Suppressor macrophage (primary cell): ENCODE measurements at places on chromosomes 6 and 20.

GRCh38 chr6:113530769-113531168 is 326.4 kb upstream of the MARCKS start:
- DNase-seq: peak; percentile 55

GRCh38 chr6:109612268-109612667 is 78.7 kb downstream of the AK9 start:
- DNase-seq: no peak

GRCh38 chr6:169949511-169950097 is 198.2 kb downstream of the ERMARD start:
- no peak for DNase-seq

DNA sequence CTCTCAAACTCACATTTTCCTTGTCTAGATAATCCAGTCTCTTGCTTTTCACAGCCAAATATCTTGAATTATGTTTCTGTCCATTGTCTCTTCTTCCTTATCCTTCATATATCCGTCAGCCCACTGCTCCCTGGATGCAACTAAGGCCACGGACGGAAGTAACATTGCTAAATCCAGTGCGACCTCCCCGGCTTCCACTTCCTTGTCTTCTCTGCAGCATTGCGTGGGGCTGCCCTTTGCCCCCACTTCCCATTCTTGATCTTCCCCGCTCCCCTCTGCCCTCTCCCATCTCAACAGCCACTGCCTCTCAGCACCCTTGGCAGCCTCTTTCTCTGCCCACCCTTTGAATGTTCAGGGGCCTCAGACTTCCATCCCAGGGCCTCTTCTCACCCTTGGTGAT is 190.4 kb upstream of the UST start:
- DNase-seq: peak; percentile 61

DNA sequence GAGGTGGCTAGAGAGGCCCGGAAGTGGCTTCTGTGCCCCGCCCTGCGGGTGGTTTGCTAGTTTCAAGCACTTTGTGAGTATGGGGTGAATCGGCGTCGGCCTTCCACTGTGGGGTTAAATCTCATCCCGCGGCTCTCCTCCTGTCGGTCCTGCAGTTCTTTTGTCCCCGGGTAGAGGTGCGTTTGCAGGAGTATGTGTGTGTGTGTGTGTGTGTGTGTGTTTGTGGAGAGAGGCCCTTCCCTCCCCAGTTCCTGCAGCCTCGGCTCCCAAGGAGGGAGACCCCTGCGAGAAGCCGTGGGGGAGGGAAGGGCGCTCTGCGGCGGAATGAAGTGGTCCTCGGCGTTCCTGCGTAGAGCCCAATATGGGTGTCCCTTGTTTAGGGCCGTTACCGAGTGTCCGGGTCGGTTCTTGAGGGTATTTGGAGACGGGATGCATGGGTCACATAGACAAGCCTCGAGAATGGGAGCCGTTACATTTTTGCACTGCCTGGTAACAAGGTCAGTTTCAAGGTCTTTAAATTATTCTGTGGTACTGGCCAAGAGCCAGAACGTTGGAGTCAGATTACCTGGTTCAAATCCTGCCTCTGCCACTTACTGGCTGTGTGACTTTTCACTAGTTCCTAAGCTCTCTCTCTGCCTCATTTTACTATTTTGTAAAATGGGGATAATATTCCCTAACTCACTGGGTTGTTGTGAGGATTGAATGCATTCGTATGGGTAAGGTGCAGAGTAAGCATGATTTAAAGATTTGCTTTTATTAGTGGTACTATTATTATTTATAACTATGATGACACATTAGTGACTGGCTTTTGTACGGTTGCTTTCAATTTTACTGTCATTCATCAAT is at the start of gene ZKSCAN3:
Gene ZKSCAN3 (plus strand): TSS at position 56 of the 846 bp plus-strand sequence. CDS start 9,640 bp downstream, outside the sequence.
- DNase-seq: peak; percentile 88

DNA sequence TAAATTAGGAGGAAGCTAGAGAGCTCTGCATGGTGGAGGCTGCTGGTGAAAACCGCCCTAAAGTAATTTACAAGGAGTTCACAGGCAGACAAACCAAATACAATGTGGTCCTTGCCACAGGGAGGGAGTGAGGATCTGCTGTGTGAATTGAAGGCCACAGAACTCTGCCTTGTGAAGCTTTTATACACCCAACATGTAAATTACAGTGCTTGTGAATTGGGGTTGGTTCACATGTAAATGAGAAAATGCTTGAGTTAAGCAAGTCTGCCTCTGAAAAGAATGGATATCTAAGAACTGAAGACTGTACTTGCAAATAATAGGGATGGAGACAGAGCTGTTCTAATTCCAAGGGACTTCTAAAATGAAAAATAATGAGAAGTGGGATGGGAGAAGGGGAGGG is 194.2 kb downstream of the SLC35F1 start:
- no peak for DNase-seq

DNA sequence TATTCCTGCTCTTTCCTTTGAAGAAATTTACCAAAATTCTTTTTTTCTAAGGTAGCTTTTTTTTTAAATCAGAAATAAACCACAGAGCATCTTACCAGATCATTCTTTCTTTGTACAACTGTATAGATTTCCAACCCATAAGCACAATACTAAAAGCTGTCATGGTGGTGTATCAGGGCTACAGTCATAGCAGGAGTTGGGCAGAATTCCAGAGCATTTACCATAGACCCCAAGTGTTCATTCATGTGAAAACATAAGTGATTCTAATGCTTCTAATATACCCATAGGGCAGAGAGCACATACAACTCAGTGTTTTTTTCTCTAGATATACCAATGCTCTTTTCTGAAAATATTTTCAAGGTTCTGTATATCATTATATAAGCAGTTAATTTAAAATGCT is 392.5 kb downstream of the FRK start:
- no peak for DNase-seq

GRCh38 chr20:7772371-7772770 is 167.9 kb downstream of the HAO1 start:
- DNase-seq: no peak

- DNase-seq: peak; percentile 7
These were observed 40.6 kb downstream of the LYRM2 start for GRCh38 chr6:89597988-89598387.

GRCh38 chr20:2804041-2804828 is 3.8 kb upstream of the CPXM1 start:
- DNase-seq: no peak

GRCh38 chr20:64158346-64159285 is 5.6 kb upstream of the MYT1 start:
- DNase-seq: no peak

DNA sequence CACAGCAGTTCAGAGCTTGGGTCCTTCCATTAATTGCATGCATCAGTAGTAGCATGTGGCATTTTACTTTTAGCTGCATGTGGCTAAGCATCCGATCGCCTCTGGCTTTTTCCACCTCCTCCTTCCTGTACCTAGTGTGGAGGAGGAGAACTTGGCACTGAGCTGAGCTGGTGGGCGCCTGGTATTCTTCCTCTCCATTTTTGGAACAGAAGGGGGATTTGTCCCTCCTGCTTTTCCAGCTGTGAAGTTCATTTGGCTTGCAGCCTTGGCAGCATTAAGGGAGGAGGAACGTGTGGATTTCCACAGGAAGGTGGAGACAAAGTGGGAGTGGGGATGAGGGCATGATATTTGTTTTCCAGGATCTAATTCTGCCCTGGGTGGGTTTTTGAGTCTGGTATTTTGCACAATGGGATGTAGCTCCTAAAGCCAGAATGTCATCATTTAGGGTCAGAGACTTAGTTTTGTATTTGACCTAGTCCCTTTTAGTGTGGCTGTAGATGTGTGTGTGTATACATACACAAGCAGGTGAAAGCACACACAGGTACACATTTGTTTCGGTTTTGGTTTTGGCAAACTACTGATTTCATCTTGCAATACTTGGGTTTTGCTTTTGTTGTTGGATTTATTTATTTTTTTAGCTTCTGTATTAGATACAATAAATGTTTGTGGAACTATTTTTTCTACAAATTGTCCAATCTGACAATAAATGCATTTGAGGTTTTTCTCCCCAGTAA is 90.0 kb downstream of the SASH1 start:
- DNase-seq: no peak

GRCh38 chr6:7697432-7697819 is 28.5 kb upstream of the BMP6 start:
- DNase-seq: no peak

GRCh38 chr20:6533761-6534479 is 233.6 kb upstream of the BMP2 start:
- no peak for DNase-seq

DNA sequence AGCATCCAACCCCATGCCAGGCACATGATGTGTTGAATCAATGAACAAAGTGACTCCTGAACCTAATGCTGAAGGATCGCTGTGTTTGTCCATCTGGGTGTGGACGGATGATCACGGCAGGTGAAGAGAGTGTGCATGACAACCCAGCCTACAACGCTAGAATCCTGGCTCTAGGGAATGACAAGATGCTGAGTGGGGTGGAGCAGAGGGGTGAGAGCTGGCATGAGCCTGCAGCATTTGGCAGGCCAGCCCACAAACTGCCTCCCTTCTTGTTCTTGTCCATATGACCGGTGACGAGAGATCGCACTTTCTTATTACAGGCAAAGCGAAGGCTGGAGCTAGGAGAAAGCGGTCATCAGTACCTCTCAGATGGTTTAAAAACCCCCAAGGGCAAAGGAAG is 54.7 kb upstream of the CDKAL1 start:
- no peak for DNase-seq

DNA sequence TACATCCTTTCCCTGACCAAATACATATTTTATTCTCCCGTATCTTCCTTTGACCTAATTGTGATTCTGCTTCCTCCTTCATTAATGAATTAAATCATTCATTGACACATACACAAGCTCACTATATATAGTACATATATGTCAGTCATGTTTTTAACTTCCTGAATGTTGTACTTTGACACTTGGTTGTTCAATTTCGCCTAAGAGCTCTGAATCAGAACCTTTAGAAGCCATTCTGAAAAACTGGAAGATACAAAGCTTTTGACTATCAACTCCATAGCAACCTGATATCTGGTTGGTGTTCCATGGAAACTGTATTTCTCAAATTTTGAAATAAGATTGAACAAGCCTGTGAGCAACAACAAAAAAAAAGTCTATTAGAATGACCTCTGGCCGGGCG is 27.3 kb upstream of the HFE start:
- peak; percentile 60 for DNase-seq

- DNase-seq: no peak
These were observed 15.4 kb downstream of the CST7 start for GRCh38 chr20:24964506-24964840.

GRCh38 chr6:117487821-117488220 is 5.3 kb downstream of the DCBLD1 start:
- DNase-seq: no peak

DNA sequence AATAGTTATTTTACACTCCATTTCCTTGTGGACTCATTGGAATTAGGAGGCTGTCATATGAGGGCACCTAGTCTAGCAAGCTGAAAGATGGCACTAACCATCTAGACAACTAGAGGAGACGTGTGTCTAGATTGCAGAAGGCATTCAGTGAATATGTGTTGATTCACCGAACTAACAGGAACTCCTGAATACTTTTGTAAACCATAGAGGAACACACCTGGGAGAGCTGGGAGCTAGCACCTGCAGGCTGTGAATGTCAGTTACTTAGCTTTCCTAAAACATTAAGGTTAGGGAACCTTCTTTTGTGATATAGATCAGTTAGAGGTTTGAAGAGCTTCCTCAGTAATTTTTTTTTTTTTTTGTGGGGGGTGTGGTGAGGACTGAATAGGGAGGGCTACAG is 7.7 kb downstream of the OPN5 start:
- DNase-seq: no peak

DNA sequence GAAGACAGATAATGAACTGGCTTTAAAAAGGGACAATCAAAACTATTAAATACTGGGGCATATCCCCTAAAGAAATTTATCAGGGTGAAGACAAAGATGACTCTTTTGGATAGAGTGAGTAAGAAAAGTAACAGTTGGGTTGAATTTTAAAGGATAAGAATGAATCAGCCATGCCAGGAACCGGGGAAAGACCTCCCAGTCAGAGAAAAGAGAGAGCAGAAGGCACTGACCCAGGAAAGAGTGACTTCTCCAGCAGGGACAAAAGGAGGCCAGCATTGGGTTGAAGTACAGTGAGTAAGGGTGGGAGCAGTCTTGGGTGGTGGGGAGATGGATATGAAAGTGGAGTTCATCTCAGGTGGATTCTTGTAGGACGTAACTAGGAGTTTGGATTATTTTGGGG is 516.9 kb upstream of the JAG1 start:
- no peak for DNase-seq

GRCh38 chr6:33198853-33199436 is 1.5 kb downstream of the RXRB start:
- DNase-seq: no peak

- DNase-seq: peak; percentile 69
These were observed 28.8 kb upstream of the HMGA1 start for GRCh38 chr6:34207695-34208443.

DNA sequence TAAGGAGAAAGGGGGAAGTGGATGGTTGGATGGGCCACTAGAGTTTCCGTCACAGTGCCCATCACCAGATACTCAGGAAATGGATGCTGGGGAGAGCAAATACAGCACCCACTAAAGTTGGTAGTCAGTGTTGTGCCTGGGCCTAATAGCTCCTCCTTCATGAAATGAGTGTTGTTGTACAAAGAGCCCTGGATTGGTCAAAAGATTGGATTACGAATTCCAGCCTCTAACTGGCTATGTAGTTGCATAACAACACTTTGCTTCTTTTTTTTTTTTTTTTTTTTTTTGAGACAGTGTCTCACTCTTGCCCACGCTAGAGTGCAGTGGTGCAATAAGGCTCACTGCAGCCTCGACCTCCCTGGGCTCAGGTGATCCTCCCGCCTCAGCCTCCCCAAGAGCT is 27.4 kb downstream of the KCNG1 start:
- DNase-seq: no peak

- DNase-seq: no peak
These were observed 236.5 kb downstream of the HACE1 start for GRCh38 chr6:104623052-104623690.

DNA sequence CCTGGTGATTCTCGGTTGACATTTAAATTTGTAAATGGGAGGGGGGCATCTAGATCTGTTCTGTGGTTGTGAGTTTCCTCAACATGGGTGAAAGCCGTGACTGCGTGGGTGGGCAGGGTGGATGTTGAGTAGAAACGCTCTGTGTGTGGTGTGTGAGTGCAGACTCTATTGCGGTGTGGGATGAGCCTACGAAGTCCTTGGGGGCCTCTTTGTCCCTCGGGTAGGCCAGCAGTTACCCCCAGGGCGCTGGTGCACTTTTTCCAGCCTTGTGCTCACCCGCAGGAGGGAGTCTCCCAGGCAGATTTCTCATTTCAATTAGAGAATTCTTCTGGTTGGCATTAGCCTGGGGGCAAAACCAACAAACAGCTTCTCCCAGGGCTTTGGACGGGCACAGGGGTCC is 10.6 kb downstream of the TOX2 start:
- no peak for DNase-seq
